Stimulated activated CD8-positive, alpha-beta memory T cell treated with anti-CD3 and anti-CD28 coated beads, Interleukin-2, amount 100 ng/mL, for 48 hours (primary cell): ENCODE measurements at places on chromosomes 1 and 21.
A peak's percentile ranks its signal among the peaks of the same experiment; 100 is the strongest.

DNA sequence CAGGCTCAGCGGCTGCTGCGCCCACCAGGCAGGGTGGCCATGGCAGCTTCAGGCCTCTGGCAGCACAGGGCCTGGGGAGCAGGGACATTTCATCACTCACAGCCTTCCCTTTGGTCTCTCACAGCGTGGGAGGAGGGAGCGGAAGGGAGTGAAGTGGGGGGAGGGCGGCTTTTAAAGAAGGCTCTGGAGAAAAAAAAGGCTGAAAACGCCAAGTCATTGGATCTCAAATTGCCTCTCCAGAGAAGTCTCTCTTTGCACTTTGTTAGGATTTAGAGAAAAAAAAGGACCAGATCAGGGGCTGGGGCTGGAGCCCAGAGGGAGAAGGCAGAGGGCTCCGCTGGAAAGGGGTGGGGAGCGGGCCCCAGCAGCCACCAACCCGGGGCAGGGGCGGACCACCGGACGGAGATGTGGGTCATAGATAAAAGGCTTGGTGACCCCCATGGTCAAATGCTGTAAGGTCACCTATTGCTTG, 209.9 kb downstream of the GRIK3 start:
- no peak for DNase-seq

- DNase-seq = no peak
Observed at GRCh38 chr21:31888936-31889371, 16.1 kb downstream of the HUNK start.

GRCh38 chr1:201870397-201870796, 18.3 kb upstream of the SHISA4 start:
- DNase-seq = no peak

GRCh38 chr1:109630081-109630897, 10.7 kb downstream of the AMPD2 start:
- no peak for DNase-seq

DNA sequence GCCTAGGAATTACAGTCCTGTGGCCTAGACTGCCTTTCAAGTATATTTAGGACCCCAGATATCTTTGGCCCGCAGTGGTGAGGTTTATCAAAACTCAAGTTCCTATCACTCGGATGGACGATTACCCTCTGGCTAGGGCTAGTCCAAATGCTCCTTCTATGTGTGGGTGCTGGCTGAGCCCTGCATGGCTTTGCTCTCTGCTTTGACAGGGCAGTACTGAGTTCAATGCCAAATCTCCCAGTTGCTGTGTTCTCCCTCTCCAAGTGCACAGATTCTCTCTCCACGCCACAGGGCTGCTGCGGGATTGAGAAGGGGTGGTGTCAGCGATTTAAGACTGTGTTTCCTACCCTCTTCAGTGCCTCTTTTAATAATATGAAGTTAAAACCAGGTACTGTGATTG, 97.0 kb downstream of the LHX4 start:
- DNase-seq = no peak

- DNase-seq = no peak
Observed at GRCh38 chr1:162384116-162384515, 2.6 kb downstream of the C1orf226 start.

- DNase-seq = no peak
Observed at GRCh38 chr21:46055863-46056281, 42.0 kb upstream of the COL6A2 start.

- no peak for DNase-seq
Observed at GRCh38 chr1:158103861-158104522, 76.7 kb upstream of the CD1D start.

- DNase-seq = no peak
Observed at GRCh38 chr1:223197923-223198627, 55.0 kb upstream of the TLR5 start.

DNA sequence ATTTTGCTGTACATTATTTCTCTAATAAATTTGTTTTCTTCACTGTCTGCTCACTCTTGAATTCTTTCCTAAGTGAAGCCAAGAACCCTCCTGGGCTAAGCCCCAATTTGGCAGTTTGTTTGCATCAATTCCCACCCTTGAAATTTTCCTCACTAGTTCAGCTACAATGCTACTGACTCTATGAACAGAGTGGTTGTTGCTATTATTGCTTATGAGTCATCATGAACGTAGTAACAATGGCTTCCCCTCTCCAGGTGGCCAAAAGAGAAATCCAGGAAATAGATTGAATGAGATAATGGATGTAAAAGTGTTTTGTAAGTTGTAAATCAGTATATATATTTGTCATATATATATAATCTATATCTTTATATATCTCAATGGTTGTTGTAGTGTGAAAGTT, 193.0 kb downstream of the URB2 start:
- no peak for DNase-seq

GRCh38 chr1:22875841-22876240, 96.8 kb downstream of the LACTBL1 start:
- no peak for DNase-seq

DNA sequence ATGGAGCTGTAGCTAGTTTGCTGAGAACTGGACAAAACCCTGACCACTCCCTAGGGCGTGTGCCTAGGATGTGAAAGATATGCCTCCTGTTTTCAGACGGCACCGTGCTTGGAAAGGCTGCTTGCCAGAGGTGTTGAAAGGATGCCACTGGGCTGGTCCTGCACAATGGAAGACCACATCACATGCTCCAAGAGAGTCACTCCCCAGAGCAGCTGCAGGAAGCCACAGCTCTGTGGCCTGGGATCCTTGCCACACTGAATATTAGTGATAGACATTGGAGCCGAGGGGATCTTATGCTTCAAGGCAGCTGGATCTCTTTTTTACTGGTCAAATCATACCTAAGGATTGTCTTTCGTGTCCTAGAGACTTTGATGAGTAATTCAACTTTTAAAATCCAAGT, 6.6 kb upstream of the APP start:
- no peak for DNase-seq

GRCh38 chr1:3564921-3565831, 46.1 kb downstream of the MEGF6 start:
- DNase-seq = peak; percentile 9

DNA sequence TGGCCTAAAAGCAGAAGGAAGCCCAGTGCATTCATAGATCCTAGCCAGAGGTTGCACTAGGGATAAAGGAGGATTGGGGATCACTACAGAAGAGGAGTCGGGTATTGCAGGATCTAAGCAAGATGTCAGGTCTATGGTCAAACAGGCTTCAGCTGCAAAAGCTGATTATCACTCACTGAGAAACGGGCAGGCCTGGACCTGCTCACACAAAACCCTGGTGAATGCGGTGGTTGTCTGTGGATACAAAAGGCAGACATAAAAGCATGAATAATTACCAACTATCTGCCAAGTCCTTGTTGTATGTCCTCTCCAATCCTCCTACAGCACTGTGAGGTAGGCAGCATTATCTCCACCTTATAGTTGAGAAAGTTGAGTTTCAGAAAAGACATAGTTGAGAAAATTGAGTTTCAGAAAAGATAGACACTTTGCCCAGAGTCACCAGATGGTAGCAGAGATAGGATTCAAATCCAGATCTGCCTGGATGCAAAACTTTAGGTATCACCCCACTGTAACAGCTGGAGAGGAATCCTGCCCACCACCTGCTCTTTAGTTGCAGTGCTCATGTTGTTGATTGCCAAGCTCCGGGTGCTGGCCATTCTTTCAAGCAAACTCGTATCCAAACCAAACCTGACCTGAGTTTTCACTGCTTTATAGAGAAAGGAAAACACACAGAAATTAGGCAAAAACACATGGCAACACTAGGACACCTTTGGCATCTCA, 49.6 kb upstream of the HOOK1 start:
- no peak for DNase-seq

DNA sequence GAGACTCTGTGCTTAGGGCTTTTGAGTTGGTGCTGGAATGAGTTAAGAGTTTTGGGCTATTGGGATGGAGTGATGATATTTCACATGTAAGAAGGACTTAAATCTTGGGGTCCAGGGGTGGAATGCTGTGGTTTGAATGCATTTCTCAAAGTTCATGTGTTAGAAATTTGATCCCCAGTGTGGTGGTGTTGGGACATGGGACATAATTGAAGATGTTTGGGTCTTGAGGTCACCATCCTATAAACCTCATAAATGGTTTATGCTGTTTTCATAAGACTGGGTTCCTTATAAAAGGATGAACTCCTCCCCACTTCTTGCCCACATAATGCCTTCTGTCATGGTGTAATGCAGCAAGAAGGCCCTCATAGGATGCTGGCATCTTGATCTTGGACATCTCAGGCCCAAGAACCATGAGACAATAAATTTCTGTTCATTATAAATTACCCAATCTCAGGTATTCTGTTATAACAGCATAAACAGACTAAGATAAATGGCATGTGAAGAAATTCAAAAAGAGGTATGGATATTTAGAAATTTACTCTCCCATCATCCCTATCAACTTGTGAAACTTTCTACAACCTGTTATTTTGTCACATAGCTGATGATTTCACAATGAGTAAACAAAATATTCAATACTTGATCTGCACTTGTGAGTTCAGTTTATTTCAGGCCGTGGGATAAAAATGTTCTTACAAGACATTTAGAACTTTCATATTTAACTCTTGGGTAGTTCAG, 48.0 kb upstream of the NEK7 start:
- no peak for DNase-seq

DNA sequence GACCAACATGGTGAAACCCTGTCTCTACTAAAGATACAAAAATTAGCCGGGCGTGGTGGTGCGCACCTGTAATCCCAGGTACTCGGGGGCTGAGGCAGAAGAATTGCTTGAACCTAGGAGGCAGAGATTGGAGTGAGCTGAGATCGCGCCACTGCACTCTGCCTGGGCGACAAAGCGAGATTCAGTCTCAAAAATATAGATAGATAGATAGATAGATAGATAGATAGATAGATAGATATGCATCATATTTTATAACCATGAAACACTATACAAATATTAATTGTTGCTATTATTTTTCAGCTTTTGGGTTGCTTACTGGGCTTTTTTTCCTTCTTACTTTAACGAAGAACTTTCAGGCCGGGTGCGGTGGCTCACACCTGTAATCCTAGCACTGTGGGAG, 4.8 kb upstream of the FAF1 start:
- DNase-seq = no peak

DNA sequence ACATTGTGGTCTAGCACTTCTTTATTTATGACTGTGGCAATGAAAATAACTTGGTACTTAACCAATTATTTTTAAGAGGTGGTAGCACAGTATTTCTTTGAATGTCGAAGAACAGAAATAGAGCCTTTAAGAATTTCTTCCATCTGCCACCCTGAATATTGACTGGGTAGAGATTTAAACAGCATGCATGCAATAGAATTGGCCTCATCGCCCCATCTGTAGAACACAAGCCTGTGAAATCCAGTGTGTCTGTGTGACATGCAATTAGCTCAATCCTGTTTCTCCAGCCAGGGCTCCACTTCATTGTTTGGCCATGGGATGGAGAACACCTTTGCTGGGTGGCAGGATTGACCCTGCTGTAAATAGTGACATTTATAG, 17.1 kb upstream of the KLHDC8A start:
- no peak for DNase-seq

- DNase-seq = no peak
Observed at GRCh38 chr1:233180641-233181364, 114.7 kb downstream of the PCNX2 start.

DNA sequence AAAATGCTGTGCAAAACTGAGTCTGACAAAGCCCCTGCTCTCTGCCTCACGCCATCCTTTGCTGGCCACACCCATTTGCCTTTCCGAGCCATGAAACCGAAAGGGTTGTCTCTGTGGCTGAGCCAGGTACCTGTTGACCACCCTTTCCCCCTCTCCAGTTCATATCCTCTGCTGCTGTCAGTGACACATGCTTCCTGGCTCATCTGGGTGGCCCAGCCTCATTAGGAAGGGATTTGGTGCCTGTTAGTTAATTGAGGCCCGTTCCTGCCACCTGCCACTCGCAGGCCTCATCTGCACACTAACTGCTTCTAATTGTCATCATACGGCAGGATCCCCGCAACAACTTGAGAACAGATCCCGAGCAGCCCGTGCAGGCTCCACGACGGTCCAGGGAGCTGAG, 79.2 kb downstream of the OLIG1 start:
- no peak for DNase-seq

- DNase-seq = no peak
Observed at GRCh38 chr1:80217377-80217986, 1211.0 kb upstream of the ADGRL4 start.

- DNase-seq = no peak
Observed at GRCh38 chr21:42591170-42591869, 62.1 kb upstream of the PDE9A start.

DNA sequence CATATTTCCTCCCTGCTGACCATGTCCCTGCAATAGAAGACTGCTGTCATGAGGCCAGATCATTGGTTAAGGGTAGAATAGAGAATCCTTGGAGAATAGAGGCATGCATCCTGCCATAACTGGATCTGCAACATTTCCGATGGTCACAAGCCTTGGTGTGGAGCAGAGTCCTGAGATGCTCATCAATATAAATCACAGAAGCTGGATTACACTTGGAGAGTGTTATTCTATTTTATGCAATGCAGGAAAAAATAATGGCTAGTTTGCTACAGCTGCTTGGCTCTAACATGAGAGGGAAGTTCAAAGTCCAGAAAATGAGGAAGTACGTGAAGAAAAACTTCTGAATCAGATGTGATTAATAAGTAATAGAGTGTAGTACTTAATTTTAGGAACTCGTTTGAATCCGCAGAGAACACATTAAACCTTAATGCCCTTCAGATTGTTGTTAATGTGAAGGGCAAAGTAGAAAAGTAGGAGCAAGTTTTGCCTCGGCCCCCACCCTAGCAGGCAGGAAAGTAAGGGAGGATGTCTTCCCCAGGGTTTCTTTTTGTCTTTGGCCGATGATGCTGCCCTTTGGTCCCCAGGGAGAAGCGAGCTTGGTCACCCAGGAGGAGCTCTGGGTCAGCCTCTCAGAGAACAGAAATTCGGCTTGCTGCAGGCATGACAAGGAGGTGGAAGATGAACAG, 59.5 kb downstream of the KCNK1 start:
- no peak for DNase-seq

- DNase-seq = no peak
Observed at GRCh38 chr1:209316929-209317328, 266.6 kb upstream of the CAMK1G start.

DNA sequence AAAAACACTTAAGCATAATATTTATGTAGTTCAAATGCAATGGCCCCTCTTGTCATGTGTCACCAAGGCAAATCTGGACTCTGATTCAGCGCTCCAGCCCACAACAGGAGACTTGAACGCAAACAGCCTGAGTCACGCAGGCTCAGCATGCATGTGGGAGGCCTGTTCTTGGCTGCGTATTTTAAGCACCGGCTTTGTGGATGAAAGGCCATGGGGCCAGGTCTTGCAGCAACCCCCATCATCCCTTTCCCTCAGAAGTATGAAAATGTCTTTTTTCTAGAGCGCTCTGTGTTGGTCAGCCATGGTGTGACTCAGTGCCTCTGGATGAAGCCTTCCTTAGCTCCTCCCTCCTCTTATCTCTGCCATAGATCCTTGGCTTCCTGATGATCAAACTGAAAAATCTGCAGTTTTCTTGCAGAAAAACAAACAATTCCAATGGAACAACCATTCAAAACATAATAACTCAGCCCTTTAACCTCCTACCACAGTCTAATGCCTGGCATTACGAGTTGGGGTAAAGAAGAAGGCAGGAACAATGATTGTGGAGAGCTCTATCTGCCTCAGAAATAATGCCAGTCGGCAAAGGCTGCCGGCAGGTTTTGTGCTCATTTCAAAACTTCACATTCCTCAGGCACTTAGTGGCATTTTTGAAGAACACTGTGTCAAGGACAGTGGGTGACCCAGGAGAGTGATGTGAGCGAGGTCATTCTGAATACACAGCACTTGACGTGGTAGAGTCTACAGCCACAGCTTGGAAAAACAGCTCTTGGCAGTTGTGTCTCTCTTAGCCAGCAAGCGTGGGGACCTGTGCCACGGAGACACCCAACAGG, 167.5 kb downstream of the CLIC6 start:
- DNase-seq = peak; percentile 23

- no peak for DNase-seq
Observed at GRCh38 chr1:68558321-68559026, 61.6 kb upstream of the DEPDC1 start.
